Right renal pelvis (tissue), 4 donors: ENCODE measurements at places on chromosomes 5 and 9.

GRCh38 chr5:58122848-58123392 lies 337.0 kb downstream of the PLK2 start:
- DNase-seq = no peak

- DNase-seq = no peak
Measured at GRCh38 chr5:44875661-44876605, 67.2 kb downstream of the MRPS30 start.

GRCh38 chr5:88503406-88503805 lies 234.8 kb upstream of the TMEM161B start:
- DNase-seq = no peak

GRCh38 chr5:13403351-13403750 lies 541.1 kb downstream of the DNAH5 start:
- no peak for DNase-seq

GRCh38 chr9:76595645-76596044 lies 136.7 kb downstream of the GCNT1 start:
- DNase-seq = no peak

- DNase-seq = no peak
Measured at GRCh38 chr9:137514691-137515337, 35.4 kb downstream of the PNPLA7 start.

DNA sequence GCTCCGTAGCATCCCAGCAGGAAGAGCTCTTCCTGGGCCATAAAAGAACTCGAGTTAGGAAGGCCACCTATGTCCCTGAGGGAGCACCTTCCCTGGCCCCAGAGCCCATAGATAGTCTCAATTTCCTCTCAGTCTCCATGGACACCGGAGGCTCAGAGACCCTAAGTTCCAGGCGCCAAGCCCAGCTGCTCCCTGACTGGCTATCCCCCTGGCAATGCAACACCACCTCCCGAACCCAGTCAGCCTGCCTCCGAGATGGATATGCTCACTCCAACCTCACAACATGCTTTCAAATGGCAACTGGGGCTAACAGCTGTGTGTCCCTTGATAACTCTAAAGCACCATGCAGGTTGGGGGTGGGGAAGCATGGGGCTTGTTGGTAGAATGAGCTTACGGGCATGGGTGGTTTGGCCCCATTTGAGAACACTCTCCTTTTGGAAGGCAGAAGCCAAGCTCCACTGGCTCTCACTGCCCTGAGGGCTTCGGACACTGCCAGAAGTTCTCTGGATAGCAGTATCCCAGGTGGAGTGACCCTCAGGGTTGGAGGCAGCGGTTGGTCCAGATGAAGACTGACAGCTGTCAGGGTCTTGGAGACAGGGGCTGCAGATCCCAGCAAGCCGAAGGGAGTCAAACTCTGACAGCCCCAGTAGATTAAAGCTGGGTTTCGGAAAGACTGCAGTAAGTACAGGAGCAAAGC lies 165.3 kb downstream of the PAX5 start:
- no peak for DNase-seq

DNA sequence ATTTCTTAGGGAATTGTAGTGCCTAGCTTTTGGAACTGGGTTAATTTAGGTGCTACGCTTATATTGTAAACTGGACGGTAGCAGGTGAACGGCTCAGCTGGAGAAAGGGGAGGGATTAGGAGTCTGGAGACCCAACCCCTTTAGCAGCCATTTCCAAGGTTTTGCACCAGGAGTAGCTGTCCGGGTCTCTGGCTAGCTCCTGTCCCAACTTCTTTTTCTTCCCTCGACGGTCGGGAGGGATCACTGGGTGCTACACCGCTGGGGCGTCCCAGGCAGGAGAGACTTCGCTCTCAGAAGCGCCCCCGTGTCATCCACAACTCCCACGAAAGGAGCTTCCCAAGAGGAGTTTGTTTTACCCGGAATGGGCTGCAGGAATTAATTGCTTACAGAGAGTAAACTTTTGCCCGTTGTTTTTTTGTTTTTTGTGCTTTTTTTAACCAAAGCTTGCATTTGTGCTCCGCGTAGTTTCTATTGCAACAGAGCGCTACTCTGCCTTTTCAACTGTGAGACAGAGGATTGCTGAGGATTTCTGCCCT lies 1640.9 kb upstream of the C9orf72 start:
- DNase-seq = no peak

GRCh38 chr9:38359689-38360385 lies 32.7 kb upstream of the ALDH1B1 start:
- DNase-seq = no peak

DNA sequence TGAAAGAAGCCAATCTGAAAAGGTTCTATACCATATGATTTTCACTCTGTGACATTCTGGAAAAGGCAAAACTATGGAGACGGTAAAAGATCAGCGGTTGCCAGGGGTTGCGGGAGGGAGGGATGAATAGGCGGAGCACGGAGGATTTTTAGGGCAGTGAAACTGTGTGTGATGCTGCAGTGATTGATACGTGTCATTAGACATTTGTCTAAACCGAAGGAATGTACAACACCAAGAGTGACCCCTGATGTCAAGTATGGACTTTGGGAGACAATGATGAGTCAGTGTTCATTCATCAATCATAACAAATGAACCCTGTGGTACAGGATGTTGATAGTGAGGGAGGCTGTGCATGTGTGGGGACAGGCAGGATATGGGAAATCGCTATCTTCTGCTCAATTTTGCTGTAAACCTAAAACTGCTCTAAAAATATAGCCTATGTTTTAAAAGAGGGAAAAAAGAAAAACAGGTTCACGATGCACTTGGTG lies 34.4 kb downstream of the ERGIC1 start:
- no peak for DNase-seq

DNA sequence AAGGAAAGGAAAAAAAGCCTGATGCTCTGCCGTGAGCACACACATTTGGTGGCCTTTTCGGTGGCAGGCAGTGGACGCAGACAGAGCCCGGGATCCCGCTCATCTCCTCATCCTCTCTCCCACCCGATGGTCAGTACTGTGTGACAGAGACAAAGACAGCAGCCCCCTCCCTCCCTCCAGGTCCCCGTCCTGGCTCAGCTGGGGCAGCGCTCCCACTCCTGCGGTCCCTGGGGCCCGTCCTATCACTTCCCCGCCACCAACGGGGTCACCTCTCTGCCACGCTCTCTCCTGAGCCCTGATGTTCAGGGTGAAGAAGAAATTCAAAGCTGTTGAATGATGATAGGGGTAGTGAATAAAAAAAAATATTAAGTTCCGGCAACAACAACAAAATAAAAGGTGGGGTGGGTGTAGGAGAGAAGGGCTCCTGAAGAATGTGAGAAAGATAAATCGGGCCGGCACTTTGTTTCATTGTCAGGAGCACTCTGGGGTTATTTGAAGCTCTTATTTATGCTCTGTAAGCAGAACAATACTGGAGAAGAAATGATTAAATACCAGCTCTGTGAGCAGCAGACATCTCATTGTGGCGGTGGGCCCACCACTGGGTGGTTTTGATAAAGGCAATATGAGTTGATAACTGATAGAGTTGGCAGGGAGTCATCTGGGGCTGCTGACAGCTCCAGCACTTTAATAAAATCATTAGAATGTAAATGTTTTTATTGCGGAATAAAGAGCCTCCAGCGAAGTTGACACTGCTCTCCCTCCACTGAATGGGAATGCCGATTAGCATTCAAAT lies 417.7 kb downstream of the IRX1 start:
- no peak for DNase-seq

- DNase-seq = no peak
Measured at GRCh38 chr5:1380910-1381309, 36.0 kb upstream of the CLPTM1L start.

DNA sequence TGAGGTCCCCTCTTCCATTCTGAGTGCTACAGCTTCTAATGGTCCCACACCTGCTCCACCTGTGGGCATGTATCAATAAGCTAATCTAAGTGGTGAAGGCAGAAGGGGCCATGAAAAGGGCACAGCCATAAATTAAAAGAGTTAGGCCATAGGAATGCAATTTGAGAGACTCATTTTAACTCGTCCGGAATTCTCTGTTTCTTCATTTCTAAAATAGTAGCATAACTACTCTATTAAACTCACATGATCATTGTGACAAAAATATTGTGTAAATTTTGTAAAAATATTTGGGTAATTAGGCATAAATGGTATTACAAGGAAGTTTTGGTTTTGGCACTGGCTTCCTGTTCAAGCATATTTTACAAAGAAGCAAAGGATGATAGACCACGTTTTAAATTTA lies 103.1 kb upstream of the TXNDC8 start:
- DNase-seq = no peak

GRCh38 chr9:4155221-4156026 lies 144.4 kb downstream of the GLIS3 start:
- DNase-seq = no peak

- no peak for DNase-seq
Measured at GRCh38 chr9:117561761-117562160, 142.4 kb upstream of the TLR4 start.

- DNase-seq = no peak
Measured at GRCh38 chr9:98099898-98100297, 19.1 kb downstream of the TRIM14 start.

- no peak for DNase-seq
Measured at GRCh38 chr5:23727271-23727670, 219.9 kb downstream of the PRDM9 start.

DNA sequence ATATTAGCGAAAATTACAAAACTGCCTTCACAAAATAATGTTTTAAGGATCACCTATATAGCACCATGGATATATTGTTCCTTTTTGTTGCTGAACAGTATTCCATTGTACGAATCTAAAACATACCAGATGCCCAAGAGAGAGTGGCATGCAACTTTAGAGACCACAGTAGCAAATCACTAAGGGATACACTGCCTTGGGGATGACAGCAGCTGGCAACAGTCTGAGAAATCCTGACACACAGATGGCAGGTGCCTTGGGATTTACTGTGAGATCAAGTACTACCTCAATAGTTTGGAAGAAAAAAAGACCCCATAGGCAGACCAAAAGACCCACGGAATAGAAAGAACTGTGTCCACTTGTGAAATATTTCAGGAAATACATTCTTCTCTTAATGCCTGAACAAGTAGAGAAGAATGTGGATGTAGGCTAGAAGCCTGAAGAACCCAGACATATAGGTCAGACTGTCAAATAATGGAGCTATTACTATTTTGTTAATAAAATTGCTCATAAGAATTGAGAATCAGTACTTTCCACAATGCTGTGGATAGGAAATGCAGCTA lies 53.4 kb downstream of the PLPP1 start:
- no peak for DNase-seq

DNA sequence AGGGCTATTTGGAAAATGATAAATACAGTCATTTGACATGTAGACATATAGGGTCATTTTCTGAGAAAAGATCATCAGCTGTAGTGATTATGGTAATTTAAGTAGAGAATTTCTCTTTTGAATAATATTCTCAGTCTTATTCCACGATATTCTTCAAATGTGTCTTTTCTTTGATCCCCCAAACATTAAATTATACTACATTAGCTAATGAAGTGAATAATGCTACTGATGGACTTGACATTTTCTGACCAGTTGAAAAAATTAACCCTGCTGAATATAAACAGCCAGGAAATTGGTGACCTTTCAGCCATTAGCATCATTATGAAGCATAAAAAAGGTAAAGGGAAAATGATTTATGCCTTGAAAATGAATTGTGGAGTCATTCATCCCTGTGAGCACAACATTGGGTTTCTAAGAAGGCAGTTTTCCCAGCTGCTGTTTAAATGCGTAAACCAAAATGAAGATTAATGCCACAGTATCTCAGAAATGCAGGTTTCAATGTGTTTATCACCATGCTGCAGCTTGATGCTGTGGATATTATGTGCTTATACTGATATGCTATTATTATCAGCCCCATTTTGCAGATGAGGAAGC lies 489.1 kb downstream of the KCTD16 start:
- DNase-seq = no peak
